ENCODE measurements at places on chromosomes 7 and 10. TPM values are rescaled to one million over a fixed set of nuclear protein-coding genes. Genes with fewer than 3 reads are reported as not detected.

DNA sequence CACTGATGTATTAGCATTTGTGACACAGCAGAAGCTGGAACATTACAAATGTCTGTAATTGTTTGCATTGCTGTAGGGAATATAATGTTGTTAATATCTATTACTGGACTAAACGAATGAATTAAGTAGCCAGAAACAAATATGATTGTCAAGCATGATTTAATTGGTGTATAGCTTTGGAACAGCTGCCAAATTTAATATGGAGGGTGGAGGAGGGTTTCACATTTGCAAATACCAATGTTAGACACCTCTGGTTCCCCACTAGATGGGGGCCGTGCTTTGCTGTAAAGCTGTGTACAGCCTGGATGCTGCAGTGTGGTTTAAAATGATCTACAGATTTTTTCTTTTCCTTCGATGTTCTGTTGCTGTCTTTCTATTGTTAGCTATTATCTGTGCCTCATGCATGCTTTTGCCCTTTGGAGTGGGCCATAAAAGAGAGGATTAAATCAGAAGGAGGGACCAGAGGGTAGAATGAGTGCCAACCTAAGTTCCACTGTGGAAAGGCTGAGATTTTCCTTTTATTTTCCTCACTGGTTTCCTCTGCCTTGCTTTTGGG, 23.1 kb downstream of the DNAJB9 start:
- DNase-seq, result no peak

The TBXAS1 gene
- 13.0 TPM for total RNA-seq

The MYOZ1 gene
- 0.91 TPM for total RNA-seq

DNA sequence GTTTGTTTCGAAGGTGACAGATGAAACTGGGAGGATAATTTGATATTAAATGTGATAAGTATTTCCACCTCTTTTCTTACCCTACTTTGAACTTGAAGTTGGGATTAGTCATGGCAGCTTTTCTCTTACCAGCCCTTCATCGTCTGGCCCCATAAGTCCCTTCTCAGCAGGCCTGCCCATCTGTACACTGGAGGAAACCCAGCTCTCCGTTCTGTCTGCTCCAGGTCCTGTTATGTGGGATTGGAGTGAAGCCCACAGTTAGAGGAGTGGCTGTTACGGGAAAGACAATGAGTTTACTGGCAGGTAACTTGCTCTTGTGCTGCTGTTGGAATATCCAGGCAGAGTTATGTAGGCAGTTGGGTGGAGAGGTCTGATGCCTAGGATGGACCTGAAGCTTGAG, 127.3 kb downstream of the CAMK1D start:
- DNase-seq, result no peak

DNA sequence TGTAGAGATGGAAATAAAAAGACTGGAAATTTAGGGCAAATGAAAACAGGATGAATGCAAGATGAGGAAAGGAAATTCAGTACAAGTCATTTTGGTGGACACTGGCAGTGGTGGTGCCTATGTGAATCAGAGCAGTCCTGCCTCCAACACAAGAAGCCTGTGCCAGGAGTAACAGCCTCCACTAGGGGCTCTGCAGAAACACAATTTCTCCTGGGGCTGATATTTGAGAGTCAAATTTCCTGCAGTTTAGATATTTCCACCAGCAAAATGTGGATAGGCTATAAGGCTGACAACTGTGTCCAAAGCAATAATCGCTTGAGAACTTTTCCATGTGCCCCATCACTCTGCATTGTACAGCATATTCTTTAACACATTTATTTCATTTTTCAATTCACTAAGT, 4.7 kb upstream of the PLXDC2 start:
- DNase-seq, result peak; percentile 51
